ENCODE measurements at places on chromosomes 11 and 22. TPM values are rescaled to one million over a fixed set of nuclear protein-coding genes. Genes with fewer than 3 reads are reported as not detected.

- no peak for DNase-seq
These were observed 25.4 kb downstream of the ST3GAL4 start for GRCh38 chr11:126380909-126381308.

- no peak for DNase-seq
These were observed 259.9 kb downstream of the CADM1 start for GRCh38 chr11:115244296-115244695.

DNA sequence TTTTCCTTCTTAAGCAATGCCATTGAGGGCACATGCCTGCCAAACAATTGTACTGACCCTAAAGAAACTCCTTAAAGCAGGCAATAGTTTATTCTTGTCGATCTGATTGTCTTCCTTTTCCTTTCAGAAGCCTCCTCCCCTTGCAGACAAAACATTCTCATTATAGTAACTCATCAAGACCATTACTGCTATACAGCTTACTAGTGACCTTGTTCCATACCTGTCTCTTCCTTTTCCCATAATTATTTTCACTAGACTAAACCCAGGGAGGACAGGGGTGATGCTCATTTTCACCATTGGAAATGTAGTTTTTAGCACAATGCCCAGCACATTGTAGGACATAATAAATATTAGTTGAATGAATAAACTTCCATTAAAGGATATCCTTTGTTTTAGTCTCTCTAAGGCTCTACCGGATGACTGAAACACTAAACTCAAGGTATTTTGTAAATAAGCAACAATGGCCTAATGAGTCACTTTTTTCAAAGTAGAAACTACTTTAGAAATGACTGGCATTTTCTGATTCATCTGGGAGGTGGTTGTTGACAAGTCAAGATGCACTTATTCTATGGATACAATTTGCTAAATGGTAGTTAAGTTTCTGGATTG, 9.3 kb upstream of the MSANTD4 start:
- DNase-seq: no peak

GRCh38 chr22:39185601-39186012, 33.1 kb upstream of the CBX7 start:
- DNase-seq: no peak

The MYOD1 gene
- total RNA-seq: not detected

The LRRC55 gene
- 0.26 TPM for total RNA-seq

- DNase-seq: no peak
These were observed 35.8 kb downstream of the SC5D start for GRCh38 chr11:121328176-121328966.

DNA sequence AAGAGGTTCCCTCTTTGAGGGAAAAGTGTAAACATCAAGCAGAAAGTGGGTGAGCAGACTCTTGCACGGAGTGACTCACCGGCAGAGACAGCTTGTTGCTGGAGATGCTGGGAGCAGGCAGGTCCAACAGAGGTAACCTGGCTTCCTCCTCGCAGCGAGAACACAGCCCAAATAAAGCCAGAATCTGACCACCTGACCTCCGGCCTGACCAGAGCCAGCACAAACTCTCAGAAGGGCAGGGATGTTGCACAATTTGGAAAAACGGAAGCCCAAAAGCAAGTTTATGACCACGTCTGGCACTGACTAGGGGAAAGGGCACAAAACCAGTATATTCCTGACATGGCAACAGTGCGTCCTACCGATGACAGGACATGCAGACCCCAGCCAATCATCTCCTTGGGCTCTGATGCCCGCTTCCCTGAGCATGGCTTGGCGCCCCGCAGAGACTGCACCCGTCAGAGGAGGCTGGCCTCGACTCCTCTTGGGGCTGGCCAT, 5.4 kb downstream of the SMCO4 start:
- peak; percentile 51 for DNase-seq

The GUCD1 gene
- 68.2 TPM for total RNA-seq

- peak; percentile 38 for DNase-seq
These were observed 13.0 kb upstream of the CXCR5 start for GRCh38 chr11:118870396-118871343.

DNA sequence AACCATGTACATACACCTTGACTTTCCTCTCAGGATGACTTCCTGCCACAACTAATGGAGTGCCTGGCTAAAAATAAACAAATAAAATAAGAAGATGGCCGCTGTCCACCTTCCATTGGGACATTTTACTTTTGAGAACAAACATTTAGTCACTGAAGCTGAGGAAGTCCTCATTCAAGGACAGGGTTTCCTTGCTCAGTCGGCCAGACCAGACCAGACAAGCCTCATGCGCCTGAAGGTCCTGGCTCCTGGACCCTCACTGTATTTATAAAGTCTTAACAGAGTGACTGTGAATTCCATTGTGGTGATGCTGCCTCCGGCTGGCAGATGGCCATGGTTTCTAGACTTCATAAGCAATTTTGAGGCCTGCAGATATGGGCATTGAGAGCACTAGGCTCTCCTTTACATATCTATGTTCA, 114.5 kb downstream of the MAML2 start:
- DNase-seq: peak; percentile 67

DNA sequence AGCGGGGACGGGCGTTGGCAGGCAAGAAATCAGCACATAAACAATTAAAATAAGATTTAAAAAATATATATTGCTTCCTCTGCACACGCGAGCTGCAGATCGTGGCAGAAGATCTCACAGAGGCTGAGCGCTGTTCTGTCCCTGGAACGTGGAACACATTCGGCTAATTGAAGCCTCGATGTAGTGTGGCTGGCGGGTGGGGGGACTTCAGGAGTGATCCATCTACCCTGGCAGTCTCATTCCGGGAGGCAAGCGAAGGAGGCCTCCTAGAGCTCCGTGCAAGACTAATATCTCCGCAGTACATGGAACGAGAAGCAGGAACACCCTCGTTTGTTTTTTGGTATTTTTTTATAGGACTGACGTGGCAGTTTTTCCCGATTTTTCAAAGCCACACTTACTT, 402.4 kb downstream of the MN1 start:
- DNase-seq: peak; percentile 34

The CCDC81 gene
- 9.2 TPM for total RNA-seq

- no peak for DNase-seq
These were observed 504.1 kb downstream of the NELL1 start for GRCh38 chr11:21173476-21173875.

DNA sequence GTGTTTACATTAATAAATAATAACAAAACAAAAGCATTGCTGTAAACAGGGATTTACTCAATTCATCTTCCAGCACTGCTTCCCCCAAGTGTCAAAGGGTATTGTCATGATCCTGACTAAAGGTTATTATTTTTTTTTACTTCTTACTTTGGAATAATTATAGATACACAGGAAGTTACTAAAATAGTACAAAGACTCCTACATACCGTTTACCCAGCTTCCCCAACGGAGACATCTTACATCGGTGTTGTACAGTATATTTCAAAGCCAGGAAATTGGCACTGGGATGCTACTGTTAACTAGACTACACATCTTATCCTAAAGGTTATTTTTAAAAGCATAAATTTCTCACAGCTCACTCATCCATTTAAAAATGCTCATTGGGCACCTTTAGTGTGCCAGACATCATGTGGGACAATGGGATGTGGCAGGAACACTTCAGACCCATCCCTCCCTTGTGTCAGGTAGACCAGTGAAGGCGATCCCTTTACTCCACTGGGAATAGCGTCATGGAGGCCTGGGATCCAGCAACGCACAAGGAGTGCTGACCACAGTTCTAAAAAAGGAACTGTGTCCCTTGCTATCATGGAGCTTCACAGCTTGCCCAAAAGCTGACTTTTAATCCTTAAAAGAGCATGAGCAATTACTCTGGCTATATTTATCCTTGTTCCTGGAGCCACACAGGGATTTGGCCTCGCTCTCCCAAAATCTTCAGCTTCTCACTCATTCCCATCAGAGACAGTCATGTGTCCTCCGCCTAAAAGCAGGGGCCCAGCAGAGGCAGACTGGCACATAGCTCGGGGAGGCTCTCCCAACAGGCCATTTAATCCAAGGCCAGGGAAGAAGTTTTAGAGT, 3.1 kb upstream of the IRAG1 start:
- DNase-seq: no peak

DNA sequence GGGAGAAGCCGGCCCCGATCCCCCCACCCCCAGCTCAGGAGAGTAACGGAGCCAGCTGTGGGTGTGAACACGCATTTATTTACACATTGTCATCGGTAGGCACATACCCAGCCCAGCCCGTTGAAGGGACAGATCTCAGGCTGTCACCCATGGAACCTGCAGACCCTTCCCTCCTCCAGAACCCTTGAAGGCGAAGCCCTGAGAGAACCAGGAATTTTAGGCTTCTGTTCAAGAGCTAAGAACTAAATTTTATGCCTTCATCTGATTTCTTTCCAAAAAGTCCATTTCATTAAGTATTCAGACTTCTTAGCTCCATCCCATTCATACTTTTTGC, 379 bp upstream of the BRMS1 start:
- no peak for DNase-seq

The OR51B2 gene
- total RNA-seq: not detected

DNA sequence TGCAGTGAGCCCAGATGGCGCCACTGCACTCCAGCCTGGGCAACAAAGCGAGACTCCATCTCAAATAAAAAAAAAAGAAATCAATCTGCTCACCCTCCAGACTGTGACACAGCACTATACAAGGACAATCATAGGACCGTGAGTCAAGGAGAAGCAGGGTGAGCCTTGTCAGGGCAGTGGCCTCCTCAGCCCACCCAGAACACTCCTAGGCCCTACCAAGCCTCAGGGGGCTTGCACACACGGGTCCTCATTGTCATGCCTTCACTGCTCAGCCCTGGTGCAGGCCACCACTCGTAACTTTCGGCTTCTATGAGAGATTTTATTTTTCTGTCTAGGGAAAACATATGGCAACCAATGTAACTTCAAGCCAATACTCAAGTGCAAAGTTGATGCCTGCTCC, 35.8 kb downstream of the DGCR2 start:
- DNase-seq: no peak

The FAM180B gene
- not detected for total RNA-seq

The CENPM gene
- total RNA-seq: not detected

The KCNJ1 gene
- not detected for total RNA-seq

- no peak for DNase-seq
These were observed 60.5 kb upstream of the UCP3 start for GRCh38 chr11:74069146-74070046.

The OR2AT4 gene
- not detected for total RNA-seq

- DNase-seq: no peak
These were observed 51.7 kb downstream of the GAB4 start for GRCh38 chr22:16956290-16956689.

GRCh38 chr11:28666632-28667031, 558.4 kb downstream of the METTL15 start:
- DNase-seq: no peak

- DNase-seq: no peak
These were observed 45.6 kb upstream of the CHRM4 start for GRCh38 chr11:46437122-46437689.

DNA sequence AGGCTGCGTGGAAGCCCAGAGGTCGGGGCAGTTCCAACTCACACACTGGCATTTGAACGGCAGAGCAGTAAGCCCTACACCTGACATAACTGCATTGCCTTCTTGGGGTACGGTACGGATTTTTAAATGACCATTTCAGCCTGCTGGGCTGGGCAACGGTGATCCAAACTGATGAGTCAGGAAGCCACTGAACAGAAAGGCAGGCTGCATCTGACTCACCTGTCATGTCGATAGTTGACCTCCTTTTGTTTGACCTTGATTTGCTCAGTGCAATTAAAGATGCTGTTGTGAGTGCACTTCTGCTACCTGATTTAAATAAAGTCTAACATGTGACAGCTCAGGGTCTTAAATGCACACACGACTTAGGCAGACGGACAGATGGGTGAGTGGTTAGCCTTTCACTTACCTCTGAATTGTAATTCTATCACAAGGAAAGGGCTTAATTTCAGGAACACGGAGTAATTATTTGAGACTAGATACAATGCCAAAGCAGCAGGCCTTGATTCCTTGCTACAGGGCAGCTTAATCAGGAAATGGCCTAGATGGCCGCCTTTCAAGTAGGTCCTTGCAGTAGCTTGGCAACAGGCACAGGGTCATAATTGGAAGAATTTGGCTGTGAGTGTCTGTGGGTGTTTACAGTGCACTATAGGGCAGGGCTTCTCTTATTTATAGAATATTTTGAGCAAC, 52.2 kb downstream of the BMAL1 start:
- DNase-seq: no peak

The KDM4E gene
- not detected for total RNA-seq

The CASP5 gene
- not detected for total RNA-seq

The RFPL2 gene
- not detected for total RNA-seq

The OR8D1 gene
- not detected for total RNA-seq

DNA sequence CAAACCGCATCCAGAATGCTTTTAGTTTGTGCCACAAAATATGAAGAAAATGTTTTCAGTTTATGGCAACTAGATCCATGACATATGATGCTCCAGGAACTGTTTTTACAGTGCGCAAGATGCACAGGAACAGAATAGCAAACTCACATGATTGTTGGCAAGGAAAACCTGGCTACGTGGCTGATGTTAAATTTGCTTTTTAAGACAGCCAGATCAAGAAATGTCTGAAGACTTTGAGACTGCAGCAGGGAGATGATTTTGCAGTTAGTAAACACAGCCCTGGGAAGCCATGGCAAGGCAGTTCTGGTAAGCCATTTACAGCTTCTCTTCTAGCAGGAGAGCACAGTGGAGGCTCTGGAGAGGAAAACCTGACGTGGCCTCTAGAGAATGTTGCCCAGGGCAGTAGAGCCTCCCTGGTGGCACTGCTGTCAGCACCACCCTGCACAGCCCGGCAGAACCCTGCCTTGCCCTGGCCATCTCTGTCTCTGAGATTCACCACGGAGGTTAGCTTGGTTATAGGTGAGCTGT, 69.8 kb upstream of the TNRC6B start:
- peak; percentile 27 for DNase-seq

GRCh38 chr11:72807792-72808191, 6.4 kb upstream of the ATG16L2 start:
- no peak for DNase-seq

The MAPK8IP1 gene
- 2.1 TPM for total RNA-seq

DNA sequence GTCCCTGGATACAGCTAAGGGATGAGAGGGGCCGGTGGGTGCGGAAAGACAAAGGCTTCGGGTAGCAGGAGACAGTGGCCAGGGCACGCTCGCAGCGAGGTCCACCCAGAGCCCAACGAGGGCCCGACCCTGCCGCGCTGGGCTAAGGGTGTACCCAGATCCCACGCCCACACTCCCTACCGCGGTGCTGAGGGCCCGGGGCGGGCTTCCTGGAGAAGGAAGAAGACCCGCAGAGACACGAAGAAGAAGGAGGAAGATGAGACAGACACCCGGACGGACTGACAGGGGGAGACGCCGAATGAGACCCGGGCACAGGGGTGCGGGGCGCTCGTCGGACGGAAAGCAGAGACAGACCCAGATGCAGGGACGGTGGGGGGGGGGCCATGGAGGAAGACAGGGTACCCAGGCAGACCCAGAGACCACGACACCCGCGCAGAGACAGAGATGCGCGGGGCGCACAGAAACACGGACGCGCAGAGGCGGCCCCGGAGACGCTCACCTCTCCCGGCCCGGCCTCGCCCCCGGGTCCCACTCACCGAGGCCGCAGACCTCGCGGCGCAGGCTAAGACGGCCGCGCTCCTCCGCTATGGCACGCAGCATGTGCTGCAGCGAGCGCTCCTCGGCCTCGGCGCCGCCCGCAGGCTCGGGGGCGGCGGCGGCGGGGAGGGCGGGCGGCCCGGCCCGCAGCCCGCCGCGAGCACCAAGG, 437 bp downstream of the KIAA0930 start:
- DNase-seq: no peak

Data from uterus (tissue), 4 donors.